ENCODE measurements at places on chromosomes 6 and 20.

- no peak for DNase-seq
Observed at GRCh38 chr6:40626886-40627285, 39.7 kb upstream of the LRFN2 start.

- peak; percentile 26 for DNase-seq
Observed at GRCh38 chr20:37518606-37519507, 2.2 kb upstream of the NNAT start.

DNA sequence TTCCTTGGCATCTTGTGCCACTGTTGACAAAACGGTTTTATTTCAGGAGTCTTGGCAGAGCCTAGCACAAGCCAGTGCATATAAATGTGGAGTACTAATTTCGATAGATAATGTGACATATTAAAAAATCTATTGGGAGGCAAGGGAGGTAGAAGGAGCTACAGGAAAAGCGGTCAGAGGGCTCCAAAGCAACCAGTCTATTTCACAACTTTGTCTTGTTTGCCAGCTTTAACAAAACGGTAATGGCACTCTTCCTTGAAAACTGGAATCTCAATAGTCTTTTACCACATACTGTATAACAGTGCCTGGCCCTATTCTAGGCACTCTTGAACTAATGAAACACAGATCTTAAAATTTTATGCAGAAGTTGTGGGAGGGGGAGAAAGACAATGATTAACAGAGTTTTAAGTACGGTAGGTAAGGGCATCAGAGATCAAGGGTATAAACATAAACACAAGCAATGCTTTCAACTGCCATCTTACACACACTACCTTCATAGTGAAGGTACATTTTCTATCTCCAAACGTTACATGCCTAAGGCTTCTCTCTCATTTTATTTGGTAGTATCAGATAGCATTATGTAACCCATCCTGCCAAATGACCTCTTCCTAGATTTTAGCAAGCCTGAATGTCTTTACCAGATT is 33.5 kb upstream of the SYNCRIP start:
- DNase-seq = peak; percentile 24

GRCh38 chr20:11411765-11412164 is 505.9 kb upstream of the BTBD3 start:
- DNase-seq = no peak

DNA sequence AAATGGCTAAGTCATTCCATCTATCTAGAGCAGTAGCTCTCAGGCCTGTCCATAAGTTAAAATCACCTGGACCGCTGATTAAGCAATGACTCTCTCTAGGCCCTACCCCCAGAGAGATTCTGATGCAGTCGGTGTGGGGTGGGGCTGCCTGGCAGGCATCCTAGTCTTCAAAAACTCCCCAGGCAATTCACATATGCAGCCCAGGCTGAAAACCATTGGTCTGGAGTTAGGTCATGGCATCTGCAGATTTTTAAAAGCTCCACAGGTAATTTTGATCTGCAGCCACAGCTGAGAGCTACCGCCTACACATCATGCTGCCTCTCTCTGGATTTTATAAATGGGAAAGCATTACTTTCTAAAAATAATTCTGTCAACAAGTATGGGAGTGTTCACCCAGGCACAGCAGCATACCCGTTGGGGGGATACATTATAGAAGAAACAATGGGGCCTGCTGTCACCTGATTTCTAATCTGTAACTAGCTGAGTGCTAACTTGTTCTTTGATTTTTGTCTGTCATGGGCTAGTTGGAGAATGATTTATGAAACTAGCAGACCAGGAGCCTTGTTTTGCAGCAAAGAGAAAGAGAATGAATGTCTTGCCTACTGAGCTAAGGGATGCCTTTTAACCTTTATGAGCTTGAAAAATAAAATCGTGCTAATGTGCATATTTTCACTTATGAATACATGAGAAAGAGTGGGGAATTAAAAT is 44.1 kb upstream of the ATXN1 start:
- DNase-seq = no peak

- DNase-seq = no peak
Observed at GRCh38 chr20:38114353-38114791, 50.7 kb downstream of the TGM2 start.

DNA sequence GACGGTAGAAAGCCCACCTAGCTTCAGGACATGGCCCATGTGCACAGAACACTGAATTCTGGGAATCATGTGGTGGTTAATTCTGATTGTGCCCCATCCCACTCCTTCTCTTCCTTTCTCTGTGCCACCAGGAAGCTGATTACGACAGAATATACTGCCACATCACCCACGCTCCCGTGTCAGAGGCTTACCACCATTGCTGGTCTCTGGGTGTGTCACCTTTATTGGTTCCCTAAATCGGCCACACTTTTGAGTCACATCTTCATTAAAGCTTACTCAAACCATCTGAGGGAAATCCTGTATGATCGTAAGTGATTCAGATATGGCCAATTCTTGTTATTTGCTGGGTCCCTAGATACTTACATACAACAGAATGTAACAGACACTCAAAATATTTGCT is 3.1 kb downstream of the TRMT6 start:
- no peak for DNase-seq

GRCh38 chr6:122276637-122277036 is 122.8 kb upstream of the HSF2 start:
- DNase-seq = no peak

DNA sequence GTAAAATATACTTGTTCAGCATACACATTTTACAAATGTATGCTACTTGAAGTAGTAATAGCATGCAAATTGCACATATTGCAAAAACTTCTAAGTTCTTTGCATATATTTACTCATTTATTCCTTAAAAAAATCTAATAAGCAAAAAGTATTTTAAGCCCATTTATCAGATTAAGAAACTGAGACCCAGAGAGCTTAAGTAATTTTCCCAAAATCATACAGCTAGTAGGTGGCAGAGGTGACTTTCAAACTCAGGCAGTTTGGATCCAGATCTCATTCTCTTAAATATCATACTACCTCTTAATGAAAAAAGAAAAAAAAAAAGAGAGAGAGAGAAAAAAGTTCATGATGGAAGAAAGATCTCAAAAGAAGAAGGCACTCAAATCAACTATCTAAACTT is 157.9 kb downstream of the RPS12 start:
- no peak for DNase-seq

DNA sequence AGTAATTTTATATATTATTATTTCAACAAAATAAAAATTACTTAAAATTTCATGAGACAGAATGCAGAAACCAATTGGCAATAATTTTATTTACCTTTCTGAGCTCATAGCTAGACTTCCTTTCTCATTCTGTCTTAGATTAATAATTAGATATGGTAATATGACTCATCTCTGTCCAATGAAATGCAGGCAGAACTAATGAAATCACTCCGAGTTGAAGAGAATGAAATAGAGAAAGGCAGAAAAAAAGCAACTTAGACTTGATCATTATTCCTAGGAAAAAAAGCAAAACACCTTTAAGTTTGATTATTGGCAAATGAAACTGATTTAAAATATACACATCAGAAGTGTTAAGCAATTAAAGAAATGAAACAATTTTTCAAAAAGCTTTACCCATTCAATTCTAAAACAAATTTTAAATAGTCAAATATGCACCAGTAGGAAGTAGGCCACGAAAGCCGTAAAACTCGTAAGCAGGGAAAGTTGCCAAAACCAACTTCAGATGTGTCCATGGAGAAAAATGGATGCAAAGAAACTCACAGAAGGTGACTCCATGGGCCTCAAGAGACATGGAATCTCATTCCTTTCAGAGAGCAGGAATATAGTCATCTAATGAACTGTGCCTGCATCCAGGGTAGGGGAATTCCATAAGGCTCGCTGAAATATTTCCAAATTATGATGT is 293.8 kb upstream of the RGS17 start:
- no peak for DNase-seq

- no peak for DNase-seq
Observed at GRCh38 chr6:69129046-69129445, 494.0 kb downstream of the ADGRB3 start.

GRCh38 chr6:29479560-29479959 is 8.2 kb downstream of the MAS1L start:
- no peak for DNase-seq

DNA sequence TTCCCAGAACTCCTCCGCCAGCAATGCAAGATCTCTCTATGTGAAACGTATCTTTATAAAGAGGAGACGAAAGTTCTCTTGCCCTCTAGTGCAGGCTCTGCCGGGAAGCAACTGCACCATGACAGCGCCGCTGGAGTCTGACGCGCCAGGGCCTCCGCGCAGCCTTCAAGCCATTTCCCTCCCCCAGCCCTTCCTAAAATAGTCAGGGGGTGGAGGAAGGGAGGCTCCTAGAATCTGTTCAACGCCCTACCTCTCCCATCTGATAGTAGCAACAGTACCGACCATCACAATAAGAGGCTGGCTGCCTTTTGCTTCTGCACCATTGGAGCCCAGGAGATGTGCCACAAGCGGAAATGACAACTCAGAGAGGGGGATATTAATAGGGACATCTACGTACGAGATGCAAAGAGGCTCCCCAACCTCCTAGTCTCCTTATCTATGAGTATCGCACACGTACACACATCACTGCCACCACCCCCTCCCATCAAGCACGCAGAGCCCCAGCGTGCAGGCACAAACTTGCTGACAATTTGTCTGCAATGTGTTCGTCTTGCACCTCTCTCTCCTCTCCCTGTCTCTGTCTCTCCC is 1.0 kb downstream of the SYNE1 start:
- DNase-seq = peak; percentile 34

DNA sequence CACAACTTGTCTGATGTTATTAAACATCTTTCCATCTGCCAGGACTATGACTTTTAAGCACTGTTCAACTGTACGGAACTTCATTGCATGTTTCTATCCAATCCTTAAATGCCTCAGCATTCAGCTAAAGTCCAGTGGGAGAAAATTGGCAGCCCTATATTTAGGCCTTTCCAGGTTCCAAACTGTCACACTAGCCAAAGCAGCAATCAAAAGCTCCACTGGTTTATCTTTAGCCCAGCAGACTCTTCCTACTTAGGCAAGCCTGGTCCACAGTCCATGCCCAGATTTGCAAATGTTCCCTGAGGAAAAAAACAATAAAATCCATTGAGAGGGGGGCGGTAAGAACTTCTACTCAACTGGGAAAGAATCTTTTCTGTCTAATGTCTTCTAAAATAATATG is 349.1 kb upstream of the GJE1 start:
- no peak for DNase-seq

DNA sequence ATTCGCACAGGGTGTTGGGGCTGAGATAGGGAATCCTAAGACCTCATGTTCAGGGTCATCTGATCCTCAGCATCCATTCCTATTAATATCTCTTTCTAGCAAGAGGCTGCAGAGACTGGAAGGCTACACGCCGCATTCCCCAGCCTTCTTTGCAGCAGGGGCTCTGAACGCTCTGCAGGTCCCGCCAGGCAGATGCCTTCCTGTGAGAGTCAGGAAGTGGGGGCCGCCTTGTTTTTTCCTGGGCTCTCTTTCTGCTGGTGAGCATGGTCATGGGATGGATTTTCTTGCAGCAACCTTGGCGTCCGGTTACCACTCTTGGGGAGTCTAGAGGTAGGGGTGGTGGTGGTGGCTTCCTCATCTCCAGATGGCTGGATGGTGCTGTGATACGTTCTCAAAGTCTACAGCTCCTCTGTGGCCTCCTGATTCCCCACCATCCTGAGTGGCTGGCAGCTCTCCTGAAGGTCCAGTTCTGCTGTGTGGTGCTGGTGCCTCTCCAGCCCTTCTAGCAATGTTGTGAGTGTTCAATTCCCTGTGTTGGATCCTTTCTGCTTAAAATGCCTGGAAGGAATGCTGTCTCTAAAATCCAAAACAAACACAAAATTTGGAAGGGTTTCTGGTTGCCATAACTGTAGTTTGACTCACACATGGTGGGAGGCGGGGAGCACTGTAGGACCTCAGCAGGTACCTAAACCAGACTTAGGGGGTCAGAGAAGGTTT is 111.9 kb downstream of the CEBPB start:
- no peak for DNase-seq

GRCh38 chr20:38141889-38142494 is 23.1 kb downstream of the TGM2 start:
- no peak for DNase-seq

- peak; percentile 77 for DNase-seq
Observed at GRCh38 chr6:136719280-136720044, 72.8 kb downstream of the MAP3K5 start.

GRCh38 chr6:128323011-128323410 is 197.4 kb downstream of the PTPRK start:
- DNase-seq = peak; percentile 83

DNA sequence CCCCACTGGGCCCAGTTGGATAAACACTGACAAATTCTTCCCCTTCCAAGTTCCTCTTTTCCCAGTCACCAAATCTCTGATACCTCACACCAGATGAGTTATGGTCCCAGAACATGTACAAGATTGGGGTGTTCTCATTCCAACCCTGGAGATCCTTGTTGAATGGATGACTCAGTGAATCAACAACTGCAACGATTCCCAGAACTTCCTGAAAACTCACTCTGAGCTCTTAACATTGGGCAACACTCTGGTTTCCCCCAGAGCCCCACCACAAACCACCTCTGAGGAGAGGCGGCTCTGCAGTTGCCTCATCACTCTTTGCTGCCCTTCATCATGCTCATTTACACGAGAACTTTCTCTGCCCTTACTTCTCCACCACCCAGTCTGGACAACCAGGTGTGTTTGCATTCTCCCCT is 115.2 kb downstream of the MRPL14 start:
- DNase-seq = no peak

DNA sequence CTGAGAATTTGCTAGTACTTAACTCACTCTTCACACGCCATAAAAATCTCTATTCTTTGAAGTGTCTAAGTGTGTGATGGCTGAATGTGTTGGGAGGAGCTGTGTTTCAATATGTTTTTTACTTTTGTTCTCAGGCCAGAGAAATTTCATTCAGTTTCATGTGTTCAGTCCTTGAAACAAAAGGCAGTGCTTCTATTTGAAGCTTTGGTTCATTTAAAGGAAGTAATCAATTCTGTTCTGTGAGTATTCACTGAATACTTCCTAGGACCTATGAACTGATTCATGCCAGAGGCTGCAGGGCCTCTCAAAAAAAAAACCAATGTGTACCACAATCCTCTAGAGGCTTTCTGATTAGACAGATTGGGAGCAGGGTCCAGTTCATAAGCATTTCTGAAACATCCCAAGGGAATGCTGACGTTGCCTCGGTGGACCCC is 12.4 kb upstream of the F13A1 start:
- DNase-seq = no peak

- DNase-seq = peak; percentile 38
Observed at GRCh38 chr6:31568537-31568961, 3.5 kb upstream of the LTA start.

- DNase-seq = no peak
Observed at GRCh38 chr20:43963233-43963632, 48.6 kb downstream of the TOX2 start.

DNA sequence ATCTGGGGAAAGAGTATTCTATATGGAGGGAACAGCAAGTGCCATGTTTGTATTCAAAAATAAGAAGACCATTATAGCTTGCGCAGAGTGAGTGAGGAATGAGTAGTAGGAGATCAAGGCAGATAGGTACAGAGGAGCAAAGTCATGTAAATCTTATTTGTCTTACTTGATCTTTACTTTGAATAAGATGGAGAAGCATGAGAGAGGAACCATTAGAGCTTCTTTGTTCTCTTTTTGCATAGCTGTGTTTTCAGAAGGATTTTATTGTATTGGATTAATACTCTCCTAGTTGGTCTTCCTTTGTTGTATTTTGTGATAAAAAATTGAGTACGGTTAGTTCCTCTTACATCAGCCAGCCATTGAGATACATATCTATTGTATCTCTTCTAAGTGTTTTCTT is 88.4 kb downstream of the SCAF8 start:
- no peak for DNase-seq

Data from pons (tissue), 1 donor.